ENCODE measurements at places on chromosomes 11 and 22. TPM values are rescaled to one million over a fixed set of nuclear protein-coding genes. Genes with fewer than 3 reads are reported as not detected.
A peak's percentile ranks its signal among the peaks of the same experiment; 100 is the strongest.

Gene BAIAP2L2
- 8.8 TPM for total RNA-seq

Gene MS4A3
- total RNA-seq, result 1.2 TPM

Gene CLDN5
- 42.0 TPM for total RNA-seq

Gene TMEM151A
- total RNA-seq, result 1.4 TPM

Gene GATD1
- total RNA-seq, result 80.9 TPM

Gene DGCR2
- 106 TPM for total RNA-seq

GRCh38 chr11:66720223-66720898 is 8.7 kb downstream of the SPTBN2 start:
- H3K4me3 ChIP-seq, result no peak overlapping the region
- no peak overlapping the region for H3K27ac ChIP-seq
- no peaks in the 10 kb centered on the region for H3K36me3 ChIP-seq
- H3K4me1 ChIP-seq, result peaks cover 8% of the 10 kb centered on the region
- peak; percentile 70 for DNase-seq

- H3K27ac ChIP-seq, result no peak overlapping the region
- no peak for DNase-seq
- no peaks in the 10 kb centered on the region for H3K4me1 ChIP-seq
- H3K4me3 ChIP-seq, result no peak overlapping the region
Measured at GRCh38 chr11:105168457-105168856, 28.9 kb upstream of the CARD18 start.

- no peak overlapping the region for H3K27ac ChIP-seq
- DNase-seq, result peak; percentile 33
- peaks cover 4% of the 10 kb centered on the region for H3K4me1 ChIP-seq
- no peak overlapping the region for H3K4me3 ChIP-seq
- H3K36me3 ChIP-seq, result no peaks in the 10 kb centered on the region
Measured at GRCh38 chr11:130945896-130946295, 29.6 kb upstream of the SNX19 start.

- no peaks in the 10 kb centered on the region for H3K36me3 ChIP-seq
- H3K27ac ChIP-seq, result peak overlapping the region; percentile 96
- peak overlapping the region; percentile 96 for H3K4me3 ChIP-seq
- no peak for DNase-seq
Measured at GRCh38 chr11:808427-809286, 1.1 kb upstream of the RPLP2 start.

DNA sequence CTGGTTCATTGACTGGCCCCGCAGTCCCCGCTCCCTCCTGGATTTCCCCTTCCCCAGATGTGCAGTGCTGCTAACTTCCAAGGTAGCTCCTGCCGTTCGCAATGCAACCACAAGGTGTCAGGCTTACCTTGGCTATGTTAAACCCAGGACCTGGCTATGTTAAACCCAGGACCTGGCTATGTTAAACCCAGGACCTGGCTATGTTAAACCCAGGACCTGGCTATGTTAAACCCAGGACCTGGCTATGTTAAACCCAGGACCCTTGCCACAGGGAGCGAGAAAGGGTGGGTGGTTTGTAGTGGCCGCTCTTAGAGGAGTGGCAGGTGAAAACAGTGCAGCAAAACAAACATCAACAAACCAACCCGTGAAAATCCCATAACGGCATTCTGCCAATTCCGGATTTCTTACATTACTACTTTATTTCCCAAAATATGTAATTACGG is 2.9 kb upstream of the ADAMTS8 start:
- no peaks in the 10 kb centered on the region for H3K36me3 ChIP-seq
- H3K4me3 ChIP-seq, result no peak overlapping the region
- no peaks in the 10 kb centered on the region for H3K27me3 ChIP-seq
- peak; percentile 89 for DNase-seq

GRCh38 chr11:67389477-67389876 is 2.3 kb upstream of the RAD9A start:
- H3K27me3 ChIP-seq, result no peaks in the 10 kb centered on the region
- peaks cover 16% of the 10 kb centered on the region for H3K4me1 ChIP-seq
- DNase-seq, result no peak
- H3K4me3 ChIP-seq, result no peak overlapping the region
- no peak overlapping the region for H3K27ac ChIP-seq

GRCh38 chr22:24091551-24092420 is 80.7 kb downstream of the CABIN1 start:
- no peak overlapping the region for H3K4me3 ChIP-seq
- no peaks in the 10 kb centered on the region for H3K36me3 ChIP-seq
- no peak overlapping the region for H3K27ac ChIP-seq
